ENCODE measurements at places on chromosomes 7 and 10. TPM values are rescaled to one million over a fixed set of nuclear protein-coding genes. Genes with fewer than 3 reads are reported as not detected.

CUZD1 gene
- 1.0 TPM for total RNA-seq

PDE1C gene
- 3.6 TPM for total RNA-seq

NIPSNAP2 gene
- total RNA-seq: 52.7 TPM

MNX1 gene
- 4.2 TPM for total RNA-seq

TASOR2 gene
- 43.0 TPM for total RNA-seq

TRIM50 gene
- not detected for total RNA-seq

C10orf53 gene
- not detected for total RNA-seq

WASL gene
- 24.2 TPM for total RNA-seq

LRRC18 gene
- total RNA-seq: not detected

SLIT1 gene
- total RNA-seq: 0.06 TPM

ANXA8L1 gene
- 97.3 TPM for total RNA-seq

SLC26A3 gene
- total RNA-seq: not detected

CDC14C gene
- not detected for total RNA-seq

ADAM12 gene
- total RNA-seq: 4.9 TPM

HMX3 gene
- total RNA-seq: not detected

MRLN gene
- not detected for total RNA-seq

PON3 gene
- 35.7 TPM for total RNA-seq

GBX1 gene
- 0.09 TPM for total RNA-seq

COL26A1 gene
- total RNA-seq: 0.67 TPM

PSPH gene
- total RNA-seq: 23.9 TPM

ITIH2 gene
- total RNA-seq: 0.26 TPM

AKR1C2 gene
- 3,597 TPM for total RNA-seq

VOPP1 gene
- 76.3 TPM for total RNA-seq

ATXN7L1 gene
- 5.8 TPM for total RNA-seq

PDK4 gene
- 37.9 TPM for total RNA-seq
